ENCODE measurements at places on chromosomes 12 and 14. TPM values are rescaled to one million over a fixed set of nuclear protein-coding genes. Genes with fewer than 3 reads are reported as not detected.

Gene KLHL42
- 25.8 TPM for total RNA-seq

GRCh38 chr12:128872303-128872702 lies 19.0 kb downstream of the GLT1D1 start:
- no peak for DNase-seq

DNA sequence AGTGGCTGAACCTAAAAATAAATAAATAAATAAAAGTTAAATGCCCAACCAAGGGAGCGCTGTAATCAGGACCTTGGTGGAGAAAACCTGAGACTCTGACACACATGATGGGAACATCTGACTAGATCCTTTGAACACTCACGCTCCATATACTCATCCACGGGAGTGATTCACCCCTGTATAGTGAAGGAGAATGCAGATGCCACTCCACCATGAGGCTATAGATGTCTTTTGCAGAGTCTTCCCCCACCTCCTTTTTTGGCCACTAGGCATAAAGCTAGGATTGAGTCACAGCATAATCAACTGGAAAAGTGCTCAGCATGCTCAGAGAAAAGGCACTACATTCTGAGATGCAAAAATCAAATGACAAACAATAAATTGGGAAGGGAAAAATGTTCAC lies 19.0 kb downstream of the ADAM20 start:
- no peak for DNase-seq

DNA sequence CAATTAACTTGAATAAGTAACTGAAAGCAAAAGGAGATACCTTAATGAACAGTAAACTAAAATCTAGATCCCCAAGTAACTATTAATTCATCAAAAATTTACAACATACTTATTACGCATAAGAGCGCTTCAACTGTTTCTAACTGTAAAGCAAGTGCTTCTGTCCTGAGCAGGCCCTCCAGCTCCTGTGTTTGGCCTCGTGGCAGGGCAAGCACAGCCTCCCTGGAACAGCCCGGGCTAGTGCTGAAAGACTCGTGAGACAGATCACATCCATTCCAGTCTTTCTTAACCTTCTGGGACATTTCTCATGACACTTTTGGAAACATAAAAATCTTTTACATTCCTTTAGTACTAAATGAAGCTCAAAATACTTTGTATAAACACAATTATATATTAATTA lies 178.8 kb upstream of the ABCD2 start:
- no peak for DNase-seq

- DNase-seq: no peak
Observed at GRCh38 chr14:67487937-67488893, at the start of gene TMEM229B. TSS of gene TMEM229B (minus strand) at chr14:67488721. CDS start at chr14:67473923, 14,798 bp downstream.

DNA sequence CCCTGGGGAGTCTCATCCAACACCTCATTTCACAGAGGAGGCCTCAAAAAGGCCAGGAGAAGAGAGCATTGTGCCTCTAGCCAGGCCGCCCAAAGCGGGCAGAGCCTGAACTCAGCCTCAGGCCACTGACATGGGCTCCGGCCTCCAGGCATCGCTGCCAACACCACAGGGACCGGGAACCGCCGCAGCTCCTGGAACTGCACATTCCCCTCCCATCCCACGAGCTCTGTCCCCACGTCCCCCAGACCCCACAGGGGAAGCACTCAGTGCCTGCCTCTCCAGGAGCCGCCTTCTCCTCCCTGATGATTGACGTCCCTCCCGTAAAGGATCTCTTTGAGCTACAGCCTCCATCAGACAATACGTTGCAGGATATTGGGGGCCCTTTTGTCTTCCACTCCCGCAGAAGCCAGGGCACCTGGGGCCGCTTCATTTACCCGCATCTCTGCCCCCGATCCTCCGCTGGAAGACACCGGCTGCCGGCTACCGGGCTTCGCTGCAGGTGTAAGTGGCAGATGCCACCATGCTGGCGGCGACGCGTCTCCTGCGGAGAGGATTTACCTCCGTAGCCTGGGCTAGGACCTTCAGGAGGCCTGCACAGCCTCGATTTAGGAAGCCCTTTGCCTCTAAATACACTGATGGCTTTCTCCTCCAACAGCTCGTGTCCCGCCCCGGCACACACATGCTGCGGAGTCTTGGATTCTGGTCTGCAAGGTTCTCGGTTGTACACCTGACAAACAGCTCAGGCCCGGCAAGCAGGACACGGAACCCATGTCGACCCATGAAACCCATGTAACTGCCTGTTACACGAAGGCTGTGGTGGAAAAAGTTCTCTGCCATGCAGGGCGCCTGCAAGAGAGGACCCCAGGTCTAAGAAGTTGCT lies 104.8 kb downstream of the RIMBP2 start:
- DNase-seq: no peak

Gene GZMB
- not detected for total RNA-seq

GRCh38 chr14:73887694-73888459 lies 1.2 kb downstream of the ZNF410 start:
- DNase-seq: no peak

Gene MUCL1
- total RNA-seq: not detected

Gene ABCD2
- 0.04 TPM for total RNA-seq

Gene LDHB
- 1,654 TPM for total RNA-seq

GRCh38 chr14:88325883-88326282 lies 2.8 kb upstream of the KCNK10 start:
- peak; percentile 3 for DNase-seq

GRCh38 chr14:75454963-75455546 lies 27.2 kb downstream of the JDP2 start:
- no peak for DNase-seq

DNA sequence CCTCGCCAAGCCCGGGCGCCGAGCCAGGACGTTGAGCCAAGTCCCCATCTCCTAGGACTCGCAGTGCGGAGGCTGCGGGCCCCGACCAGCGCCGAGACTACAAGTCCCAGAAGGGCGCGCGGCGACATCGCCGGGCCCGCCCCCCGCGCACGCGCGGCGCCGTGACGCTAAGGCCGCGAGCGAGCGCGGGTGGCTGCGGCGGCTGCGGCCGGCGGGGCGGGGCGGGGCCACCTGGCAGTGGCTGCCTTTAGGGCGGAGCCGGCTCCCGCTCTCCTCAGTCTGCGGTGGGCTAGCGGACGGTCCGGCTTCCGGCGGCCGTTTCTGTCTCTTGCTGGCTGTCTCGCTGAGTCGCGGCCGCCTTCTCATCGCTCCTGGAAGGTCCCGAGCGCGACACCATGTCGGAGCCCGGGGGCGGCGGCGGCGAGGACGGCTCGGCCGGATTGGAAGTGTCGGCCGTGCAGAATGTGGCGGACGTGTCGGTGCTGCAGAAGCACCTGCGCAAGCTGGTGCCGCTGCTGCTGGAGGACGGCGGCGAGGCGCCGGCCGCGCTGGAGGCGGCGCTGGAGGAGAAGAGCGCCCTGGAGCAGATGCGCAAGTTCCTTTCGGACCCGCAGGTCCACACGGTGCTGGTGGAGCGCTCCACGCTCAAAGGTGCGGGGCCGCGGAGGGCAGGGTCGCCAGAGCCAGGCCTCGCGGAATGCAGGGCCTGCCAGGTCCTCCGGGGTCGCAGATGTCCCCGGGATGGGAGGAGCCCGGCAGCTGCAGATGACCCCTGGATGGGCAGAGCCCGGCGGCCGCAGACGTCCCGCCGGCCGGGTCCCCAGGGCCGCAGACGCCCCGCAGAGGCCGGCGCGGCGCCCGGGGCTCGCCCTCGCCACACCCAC lies at the start of gene DYNC1H1:
Gene DYNC1H1 (plus strand): TSS at position 277 of the 884 bp plus-strand sequence. CDS start 119 bp downstream, at position 396.
- DNase-seq: peak; percentile 95

Gene SDSL
- not detected for total RNA-seq

Gene TIGAR
- 17.0 TPM for total RNA-seq

- no peak for DNase-seq
Observed at GRCh38 chr12:122849352-122850047, 14.2 kb downstream of the HIP1R start.

DNA sequence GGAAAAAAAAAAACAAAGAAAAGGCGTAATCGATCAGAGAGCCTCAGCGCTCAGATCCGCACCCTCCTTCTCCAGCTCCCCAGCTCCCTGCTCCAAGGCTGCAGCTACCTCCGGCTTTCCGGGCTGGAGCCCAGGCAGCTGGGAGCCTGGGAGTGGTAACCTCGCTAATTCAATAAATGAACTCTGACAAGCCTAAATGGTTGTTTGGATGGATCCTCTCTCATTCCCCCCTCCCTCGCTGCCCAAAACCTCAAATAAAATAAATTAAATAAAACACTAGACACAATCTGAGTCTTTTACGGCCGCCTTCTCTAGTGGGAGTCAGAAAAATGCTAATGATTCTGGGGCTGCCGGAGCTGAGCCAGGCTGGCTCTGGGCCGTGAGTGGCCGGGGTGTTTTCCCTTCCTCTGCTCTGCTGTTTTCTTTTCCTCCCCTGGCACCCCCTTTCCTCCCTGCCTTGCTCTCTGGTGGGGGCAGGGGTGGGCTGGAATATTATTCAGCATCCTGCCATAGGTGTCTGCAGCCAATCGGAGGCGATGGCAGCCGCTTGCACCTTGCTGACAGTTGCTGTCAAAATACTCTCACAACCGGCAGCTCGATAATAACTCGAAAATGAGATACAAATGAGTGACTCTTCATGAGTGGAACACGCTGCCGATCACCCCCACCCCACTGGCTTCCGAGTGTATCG lies 76.1 kb downstream of the RBM19 start:
- peak; percentile 25 for DNase-seq

GRCh38 chr12:45849289-45849688 lies 119.8 kb downstream of the ARID2 start:
- no peak for DNase-seq

- peak; percentile 27 for DNase-seq
Observed at GRCh38 chr12:52708010-52708409, 4.7 kb upstream of the KRT77 start.

DNA sequence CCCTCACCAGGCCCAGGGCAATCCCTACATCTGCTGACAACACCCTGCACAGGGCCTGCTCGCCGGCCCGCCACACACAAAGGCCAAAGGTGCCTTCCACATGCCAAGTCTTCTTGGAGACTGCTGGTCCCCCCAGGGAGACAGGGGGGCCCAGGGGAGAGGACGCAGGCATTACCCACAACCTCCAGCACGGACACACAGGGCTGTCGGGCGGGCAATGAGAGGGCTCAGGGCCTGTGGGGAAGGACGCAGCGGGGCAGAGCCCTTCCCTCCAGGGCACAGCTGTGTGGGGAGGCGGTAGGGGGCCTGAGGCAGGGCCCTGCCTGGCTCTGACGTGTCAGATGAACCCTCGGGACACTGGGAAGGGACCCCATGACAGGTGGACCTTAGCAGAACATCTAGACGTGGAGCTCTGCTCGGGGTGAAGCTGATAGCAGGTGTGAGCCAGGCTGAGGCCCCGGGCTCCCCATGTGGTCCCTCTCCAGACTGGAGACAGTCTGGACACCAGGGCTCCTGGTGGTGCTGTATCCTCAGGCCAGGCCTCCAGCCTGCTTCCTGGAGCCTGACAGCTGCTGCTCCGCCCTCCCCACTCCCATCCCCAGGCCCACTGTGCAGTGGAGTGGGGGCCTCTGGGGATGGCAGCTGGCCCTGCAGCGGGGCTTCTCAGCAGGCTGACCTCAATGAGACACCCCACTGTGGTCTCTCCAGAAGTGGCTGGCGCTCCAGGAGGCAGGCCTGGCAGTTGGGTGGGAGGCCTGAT lies 31.6 kb upstream of the NUDT14 start:
- DNase-seq: no peak

GRCh38 chr14:97029800-97030199 lies 232.6 kb downstream of the VRK1 start:
- no peak for DNase-seq

Gene TMEM260
- 22.9 TPM for total RNA-seq

DNA sequence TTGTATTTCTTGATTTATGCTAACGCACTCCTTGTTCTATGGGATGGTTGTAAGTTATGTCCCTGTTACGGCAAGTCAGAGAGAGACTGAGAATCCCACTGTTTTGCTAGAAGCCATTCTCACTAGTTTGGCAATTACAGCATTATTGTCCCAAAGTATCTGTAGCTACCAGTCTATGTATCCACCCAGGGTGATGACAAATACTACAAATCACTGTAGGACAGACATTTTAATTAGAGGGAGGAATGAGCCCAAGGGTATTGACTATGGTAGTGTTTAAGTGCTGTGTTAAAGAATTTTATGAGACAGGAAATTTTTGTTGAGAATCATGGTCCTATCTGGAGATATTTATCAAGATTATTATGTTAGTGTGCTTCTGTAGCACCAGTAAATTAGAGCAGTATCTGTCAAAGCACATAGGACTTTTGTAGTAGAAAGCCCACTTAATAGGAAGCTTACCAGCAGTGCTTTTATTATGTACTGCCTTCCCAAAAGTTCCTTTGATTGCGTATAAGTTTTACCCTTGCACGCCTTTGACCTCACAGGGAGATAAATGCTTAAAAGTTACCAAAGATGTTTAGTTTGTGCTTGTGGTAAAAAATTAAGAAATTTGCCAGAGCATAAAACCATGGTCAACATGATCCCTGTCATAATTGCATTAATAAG lies 10.7 kb downstream of the PRKCH start:
- no peak for DNase-seq

Gene ACRBP
- 2.2 TPM for total RNA-seq

DNA sequence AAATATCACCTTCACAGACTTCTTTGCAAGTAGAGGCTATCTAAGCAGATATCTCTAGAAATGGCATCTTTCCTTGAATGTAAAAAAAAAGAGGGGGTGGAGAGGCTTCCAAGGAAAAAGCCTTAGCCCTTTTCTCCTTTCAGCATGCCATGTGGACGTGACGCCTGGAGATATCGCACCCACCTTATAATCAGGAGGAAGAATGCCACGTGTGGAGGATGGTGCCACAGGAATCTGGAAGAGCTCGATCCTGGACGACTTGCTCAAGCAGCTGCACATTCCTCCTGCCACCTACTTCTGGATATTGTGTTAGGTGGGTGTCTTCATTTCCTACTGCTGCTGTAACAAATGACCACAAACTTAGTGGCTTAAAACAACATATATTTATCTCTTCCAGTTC lies 203.6 kb downstream of the NUAK1 start:
- no peak for DNase-seq

DNA sequence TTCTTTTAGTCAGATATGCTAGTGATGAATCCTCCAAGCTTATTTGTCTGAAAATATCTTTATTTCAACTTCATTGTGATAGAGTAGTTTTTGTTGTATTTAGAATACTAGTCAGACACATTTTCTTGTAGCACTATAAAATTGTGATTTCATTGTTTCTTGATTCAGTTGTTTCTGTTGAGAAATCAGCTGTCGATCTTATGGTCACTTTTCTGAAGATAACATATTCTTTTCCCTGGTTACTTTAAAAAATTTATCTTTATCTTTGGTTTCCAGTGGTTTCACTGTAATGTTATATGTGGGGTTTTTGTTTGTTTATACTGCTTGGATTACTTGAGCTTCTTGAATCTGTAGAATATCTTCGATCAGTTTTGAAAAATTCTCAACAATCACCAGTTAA lies 426.1 kb downstream of the SOX5 start:
- peak; percentile 13 for DNase-seq

Gene MTA1
- total RNA-seq: 104 TPM

Gene SYNDIG1L
- 1.6 TPM for total RNA-seq

DNA sequence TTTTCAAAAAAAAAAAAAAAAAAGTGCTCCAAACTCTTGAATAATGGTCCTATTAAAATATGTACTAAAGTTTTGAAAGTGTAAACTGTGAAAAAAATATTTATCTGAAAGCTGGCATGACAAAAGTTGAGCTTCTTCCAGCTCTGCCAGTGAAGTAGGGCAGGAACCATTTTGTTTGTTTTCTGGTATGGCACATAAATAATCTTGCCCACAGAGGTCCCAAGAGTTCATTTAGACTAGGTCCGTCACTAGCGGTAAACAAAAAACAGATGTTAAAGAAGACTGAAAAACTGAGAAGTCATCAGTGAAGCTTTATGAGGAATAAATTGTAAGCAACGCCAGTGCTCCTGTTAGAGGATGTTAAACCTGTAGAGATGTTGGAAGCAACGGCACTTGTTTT lies 7.0 kb downstream of the ERP27 start:
- no peak for DNase-seq

Gene C12orf54
- not detected for total RNA-seq

Gene ZC3H10
- 4.2 TPM for total RNA-seq

Gene RPL10L
- not detected for total RNA-seq

GRCh38 chr12:131941116-131941986 lies 8.4 kb upstream of the EP400 start:
- no peak for DNase-seq

Gene A2M
- total RNA-seq: not detected
